ENCODE measurements at places on chromosomes 3 and 15. TPM values are rescaled to one million over a fixed set of nuclear protein-coding genes. Genes with fewer than 3 reads are reported as not detected.

The SYNPR gene
- total RNA-seq = not detected

The GP5 gene
- not detected for total RNA-seq

The SEMA3G gene
- total RNA-seq = 0.16 TPM

The MUSTN1 gene
- 0.32 TPM for total RNA-seq

The CCDC191 gene
- 1.4 TPM for total RNA-seq

The C3orf85 gene
- not detected for total RNA-seq

All from A549 treated with Hydrocortisone at 1 μM for 4 hours (cell line).